ENCODE measurements at places on chromosomes 4 and X. TPM values are rescaled to one million over a fixed set of nuclear protein-coding genes. Genes with fewer than 3 reads are reported as not detected.

The GAGE12F gene
- total RNA-seq: not detected

The CT45A1 gene
- total RNA-seq: not detected

The PTPN13 gene
- total RNA-seq: 91.1 TPM

The C1QTNF7 gene
- 0.12 TPM for total RNA-seq

The OTC gene
- total RNA-seq: not detected

The TECRL gene
- total RNA-seq: not detected

The GIMD1 gene
- not detected for total RNA-seq

Data from uterine smooth muscle cell (primary cell).